ENCODE measurements at places on chromosomes 4 and X.
A peak's percentile ranks its signal among the peaks of the same experiment; 100 is the strongest.

- DNase-seq = no peak
Measured at GRCh38 chr4:21710179-21710835, 238.3 kb downstream of the KCNIP4 start.

DNA sequence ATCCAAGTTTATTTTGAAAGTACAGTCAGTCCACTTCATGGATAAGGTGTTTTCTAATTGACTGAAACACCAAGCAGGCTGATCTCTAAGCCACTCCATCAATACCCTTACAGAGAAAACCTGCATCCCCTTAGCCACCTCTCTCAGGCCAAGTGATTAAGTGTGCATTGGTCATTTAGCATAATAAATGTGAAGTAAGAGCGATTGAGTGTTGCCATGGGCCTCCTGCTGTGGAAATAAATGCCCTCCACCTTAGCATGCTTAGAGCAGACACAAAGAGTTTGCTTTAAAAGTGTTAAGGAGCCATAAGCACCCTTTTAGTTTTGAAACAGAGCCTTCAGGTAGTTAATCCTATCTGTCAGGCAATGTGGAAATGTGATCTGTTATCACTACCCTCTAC, 386.5 kb downstream of the GPAT3 start:
- no peak for DNase-seq

DNA sequence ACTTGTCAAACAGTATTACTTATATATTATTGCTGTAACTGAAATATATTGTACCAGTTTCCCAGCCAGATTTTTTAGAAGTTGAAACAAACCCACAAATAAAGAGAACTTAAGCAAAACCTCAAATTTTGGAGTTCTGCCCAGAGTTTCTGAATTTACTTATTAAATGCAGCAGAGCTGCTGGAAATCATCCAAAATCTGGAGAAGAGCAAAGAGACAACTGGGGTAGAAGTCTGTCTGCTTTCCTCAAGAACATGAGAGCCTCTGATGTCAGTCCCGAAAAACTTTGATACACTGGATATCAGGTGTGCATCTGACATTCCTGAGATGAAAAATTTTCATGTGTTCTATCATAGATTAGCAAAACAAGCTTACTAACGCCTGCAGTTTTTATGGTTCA, 325.9 kb downstream of the NR3C2 start:
- no peak for DNase-seq

GRCh38 chrX:149298111-149298510, 207.0 kb downstream of the IDS start:
- no peak for DNase-seq

- DNase-seq = no peak
Measured at GRCh38 chr4:48738856-48739255, 41.2 kb downstream of the FRYL start.

- no peak for DNase-seq
Measured at GRCh38 chr4:115229873-115230272, 116.5 kb upstream of the NDST4 start.

GRCh38 chr4:17347445-17347844, 164.4 kb downstream of the QDPR start:
- DNase-seq = peak; percentile 39

Data from stimulated activated CD4-positive, alpha-beta T cell treated with anti-CD3 and anti-CD28 coated beads, Interleukin-4, amount 100 ng/mL, for 24 hours (primary cell).